Activated CD8-positive, alpha-beta memory T cell treated with anti-CD3 and anti-CD28 coated beads for 4 hours (primary cell): ENCODE measurements at places on chromosomes 5 and 9.

DNA sequence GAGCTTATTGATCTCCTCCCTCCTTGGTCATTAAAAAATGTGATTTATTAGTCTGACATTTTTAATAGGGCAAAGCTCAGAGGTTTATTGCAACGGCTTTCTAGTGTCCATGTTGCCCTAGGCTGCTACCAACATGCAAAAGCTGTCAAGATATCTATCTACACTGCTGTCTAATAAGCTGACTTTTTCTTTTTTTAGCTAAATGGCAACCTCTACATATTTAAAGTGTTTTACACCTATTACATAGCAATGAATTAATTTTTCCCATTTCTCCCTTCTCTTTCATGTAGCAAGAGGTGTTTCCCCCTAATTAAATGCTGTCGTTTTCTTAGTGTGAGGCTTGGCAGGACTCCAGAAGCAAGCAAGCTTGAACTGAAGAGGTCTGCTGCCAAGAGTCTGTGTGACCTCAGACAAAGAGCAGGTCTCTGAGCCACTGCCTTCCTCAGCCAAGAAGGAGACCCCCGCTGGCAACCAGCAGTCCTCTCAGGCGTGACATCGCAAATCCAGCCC lies 79.4 kb downstream of the GAS1 start:
- no peak for DNase-seq

DNA sequence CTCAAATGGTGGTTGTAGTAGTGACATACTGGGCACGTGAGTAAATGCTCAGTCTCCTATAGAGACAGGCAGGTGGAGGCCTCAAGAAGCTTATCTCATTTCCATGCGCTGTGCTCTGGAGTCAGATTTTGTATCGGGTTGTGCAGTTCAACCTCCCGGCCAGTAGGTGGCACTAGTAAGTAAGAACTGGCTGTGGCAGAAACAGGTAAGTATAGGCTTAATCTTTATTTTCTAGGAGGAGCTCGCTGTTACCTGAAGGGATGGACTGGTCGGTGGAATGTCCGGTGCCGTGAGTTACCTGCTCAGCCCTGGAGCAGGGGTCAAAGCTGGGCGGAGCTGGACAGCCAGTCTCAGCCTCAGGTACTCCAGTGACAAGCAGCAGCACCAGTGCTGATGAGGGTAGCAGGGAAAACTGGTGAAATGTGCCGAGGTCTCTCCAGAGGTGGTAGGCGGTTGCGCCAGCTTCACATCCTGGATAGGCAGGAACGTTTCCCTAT lies 880.1 kb upstream of the SEMA6A start:
- no peak for DNase-seq

- no peak for DNase-seq
Measured at GRCh38 chr9:137589441-137590122, 730 bp downstream of the ZMYND19 start.

- DNase-seq, result no peak
Measured at GRCh38 chr5:67035098-67035740, 161.4 kb downstream of the CD180 start.

GRCh38 chr9:89731262-89732182 lies 126.7 kb downstream of the GADD45G start:
- no peak for DNase-seq

GRCh38 chr5:154801083-154801482 lies 45.9 kb downstream of the LARP1 start:
- DNase-seq, result no peak
